ENCODE measurements at places on chromosomes 16 and 17.

DNA sequence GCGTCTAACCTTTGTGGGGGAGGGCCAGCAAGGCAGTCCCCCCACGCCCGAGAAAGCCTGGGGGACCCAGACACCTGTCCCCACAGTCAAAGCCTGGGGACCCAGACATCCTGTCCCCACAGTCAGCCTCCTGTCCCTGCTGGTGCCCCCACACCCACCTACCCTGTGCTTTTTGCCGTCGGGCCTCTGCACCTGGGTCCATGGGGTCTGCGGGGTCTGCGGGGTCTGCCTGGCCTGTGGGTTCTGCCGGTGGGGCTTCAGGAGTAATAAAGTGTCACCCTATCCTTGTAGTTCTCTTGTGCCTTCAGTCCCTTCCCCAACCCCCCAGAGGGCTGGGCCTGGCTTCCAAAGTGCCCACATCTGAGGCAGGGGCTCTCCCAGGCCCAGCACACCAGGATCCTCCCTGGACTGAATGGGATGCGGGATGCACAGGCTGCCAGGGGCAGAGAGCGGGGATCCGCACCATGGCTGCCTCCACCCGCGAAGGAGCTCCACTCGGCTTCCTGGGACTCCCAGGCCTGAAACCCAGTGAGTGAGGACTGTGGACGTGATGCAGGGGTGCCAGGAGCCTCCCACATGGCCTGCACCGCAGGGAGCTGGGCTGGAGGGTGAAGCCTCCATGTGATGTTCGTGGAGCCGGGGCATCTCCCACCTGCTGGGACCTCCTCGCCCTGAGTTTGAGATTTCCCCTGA is 16.3 kb upstream of the DPEP1 start:
- DNase-seq: no peak

DNA sequence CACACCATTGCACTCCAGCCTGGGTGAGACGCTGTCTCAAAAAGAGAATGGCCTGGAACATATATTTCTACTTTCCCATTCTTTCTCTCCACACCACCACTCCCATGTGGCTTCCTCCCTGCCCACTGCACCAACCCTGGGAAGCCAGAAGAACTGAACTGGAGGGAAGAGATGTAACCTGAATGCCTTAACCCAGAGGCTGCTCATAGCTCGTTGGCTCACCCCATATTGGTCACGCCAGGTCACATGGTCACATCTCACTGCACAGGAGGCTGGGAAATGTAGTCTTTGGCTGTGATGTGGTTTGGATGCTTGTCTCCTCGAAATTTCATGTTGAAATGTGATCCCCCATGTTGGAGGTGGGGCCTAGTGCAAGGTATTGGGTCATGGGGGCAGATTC is 5.9 kb upstream of the DNAH17 start:
- peak; percentile 36 for DNase-seq

DNA sequence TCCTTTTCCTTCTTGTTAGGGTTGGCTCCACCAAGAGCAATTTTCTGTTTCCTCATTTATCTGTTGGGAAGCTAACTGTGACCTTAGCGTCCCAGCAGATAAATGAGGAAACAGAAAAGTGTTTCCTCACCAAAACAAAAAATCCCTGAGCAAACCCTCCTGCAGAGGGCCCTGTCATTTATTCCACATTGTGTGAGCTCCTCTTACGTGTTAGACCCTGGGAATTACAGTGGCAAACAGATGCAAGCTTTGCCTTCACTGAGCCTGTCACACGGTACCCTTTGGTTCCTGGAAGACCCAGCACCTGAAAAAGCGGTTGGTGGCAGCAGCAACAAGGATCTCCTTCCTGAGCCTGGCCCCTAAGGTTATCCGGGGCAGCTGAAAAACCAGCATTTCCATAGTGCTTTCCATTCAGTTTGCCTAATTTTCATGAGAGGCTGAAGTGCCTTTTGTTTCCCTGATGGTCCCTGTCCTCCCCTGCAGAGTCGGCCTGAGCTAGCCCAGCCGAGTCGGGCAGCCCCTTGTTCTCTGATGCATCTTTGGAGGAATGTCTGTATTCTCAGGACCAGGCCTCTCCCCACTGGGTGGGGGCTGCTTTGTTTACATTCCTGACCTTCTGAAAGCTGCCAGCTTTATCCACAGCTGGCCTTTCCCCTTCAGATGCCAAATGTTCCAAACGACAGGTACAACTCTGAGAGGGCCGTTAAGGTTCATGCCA is 34.7 kb downstream of the YPEL2 start:
- DNase-seq: peak; percentile 57

DNA sequence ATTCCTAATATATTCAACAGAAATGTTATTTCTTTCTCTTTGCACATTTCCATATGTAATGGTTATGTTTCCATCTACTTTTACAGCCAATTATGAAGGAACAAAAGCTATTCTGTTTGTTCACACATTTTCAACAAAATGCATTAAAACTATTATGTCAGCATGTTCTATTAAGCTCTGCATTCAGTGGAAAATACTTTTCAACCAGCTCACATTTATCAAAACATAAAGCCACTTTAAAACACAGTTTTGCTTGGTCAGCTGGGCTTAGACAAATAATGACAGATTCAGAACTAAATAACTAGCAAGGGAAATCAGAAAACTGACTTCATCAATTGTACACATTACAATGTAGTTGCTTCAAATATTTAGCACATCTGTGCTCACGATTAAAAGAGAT is 6.9 kb downstream of the SALL1 start:
- no peak for DNase-seq

DNA sequence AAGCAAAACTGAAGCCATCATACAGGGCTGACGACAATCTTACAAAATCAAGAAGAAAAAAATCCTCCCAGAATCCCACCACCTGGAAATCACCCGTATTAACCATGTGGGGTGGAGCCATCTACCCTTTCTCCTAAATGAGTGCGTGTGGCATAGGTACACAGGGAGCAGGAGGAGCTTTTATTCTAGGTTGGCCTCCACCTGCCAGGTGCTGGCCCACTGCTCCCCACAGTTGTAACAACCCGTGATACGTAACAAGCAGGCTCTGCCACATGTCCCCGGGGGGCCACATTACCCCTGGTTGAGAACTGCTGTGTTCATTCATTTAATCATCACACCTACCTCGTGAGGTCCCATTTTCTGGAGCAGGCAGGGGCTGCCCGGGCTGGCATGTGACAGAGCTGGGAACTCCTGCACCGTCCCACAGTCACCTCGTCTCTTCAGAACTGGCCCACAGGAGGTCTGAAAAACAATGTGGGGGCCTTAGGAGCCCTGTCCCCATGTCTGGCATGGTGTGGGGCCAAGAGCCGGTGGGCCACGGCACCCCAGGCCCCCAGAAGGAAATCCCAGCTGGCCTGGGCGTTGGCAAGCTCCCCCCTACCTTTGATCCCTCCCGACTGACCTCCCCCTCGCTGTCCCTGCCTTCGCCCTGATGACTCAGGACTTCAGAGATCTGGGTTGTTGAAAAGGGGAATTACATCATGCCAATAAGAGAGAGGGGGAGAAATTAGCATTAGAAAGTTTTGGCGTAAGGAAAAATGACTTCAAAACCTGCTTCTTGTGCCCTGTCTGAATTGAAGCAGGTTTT is 12.9 kb downstream of the CMIP start:
- DNase-seq: peak; percentile 70

DNA sequence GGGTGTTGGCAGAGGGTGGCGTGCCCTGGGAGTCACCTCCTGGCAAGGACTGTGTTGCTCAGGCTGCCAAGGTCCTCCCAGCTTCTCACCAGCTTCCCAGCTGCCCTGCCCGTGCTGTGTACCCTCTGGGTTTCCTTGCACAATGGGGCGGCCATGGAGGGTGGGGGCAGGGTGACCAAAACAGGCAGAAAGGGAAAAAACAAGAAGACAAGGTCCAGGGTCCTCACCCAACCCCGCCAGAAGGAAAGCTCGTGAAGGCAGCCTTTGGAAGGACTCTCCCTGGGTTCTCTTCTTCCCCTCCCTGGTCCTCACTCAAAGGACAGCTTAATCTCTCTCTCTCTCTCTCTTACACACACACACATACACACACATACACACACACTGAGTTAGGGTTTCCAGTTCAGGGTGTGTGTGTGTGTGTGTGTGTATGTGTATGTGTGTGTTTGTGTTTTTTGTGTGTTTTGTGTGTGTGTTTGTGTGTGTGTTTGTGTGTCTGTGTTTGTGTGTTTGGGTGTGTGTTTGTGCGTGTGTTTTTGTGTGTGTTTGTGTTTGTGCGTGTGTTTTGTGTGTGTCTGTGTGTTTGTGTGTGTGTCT is 2.0 kb downstream of the SLC13A5 start:
- DNase-seq: no peak

GRCh38 chr16:72848759-72849664 is 198.9 kb downstream of the ZFHX3 start:
- no peak for DNase-seq

GRCh38 chr16:10878644-10879501 is 1.9 kb downstream of the CIITA start:
- no peak for DNase-seq

DNA sequence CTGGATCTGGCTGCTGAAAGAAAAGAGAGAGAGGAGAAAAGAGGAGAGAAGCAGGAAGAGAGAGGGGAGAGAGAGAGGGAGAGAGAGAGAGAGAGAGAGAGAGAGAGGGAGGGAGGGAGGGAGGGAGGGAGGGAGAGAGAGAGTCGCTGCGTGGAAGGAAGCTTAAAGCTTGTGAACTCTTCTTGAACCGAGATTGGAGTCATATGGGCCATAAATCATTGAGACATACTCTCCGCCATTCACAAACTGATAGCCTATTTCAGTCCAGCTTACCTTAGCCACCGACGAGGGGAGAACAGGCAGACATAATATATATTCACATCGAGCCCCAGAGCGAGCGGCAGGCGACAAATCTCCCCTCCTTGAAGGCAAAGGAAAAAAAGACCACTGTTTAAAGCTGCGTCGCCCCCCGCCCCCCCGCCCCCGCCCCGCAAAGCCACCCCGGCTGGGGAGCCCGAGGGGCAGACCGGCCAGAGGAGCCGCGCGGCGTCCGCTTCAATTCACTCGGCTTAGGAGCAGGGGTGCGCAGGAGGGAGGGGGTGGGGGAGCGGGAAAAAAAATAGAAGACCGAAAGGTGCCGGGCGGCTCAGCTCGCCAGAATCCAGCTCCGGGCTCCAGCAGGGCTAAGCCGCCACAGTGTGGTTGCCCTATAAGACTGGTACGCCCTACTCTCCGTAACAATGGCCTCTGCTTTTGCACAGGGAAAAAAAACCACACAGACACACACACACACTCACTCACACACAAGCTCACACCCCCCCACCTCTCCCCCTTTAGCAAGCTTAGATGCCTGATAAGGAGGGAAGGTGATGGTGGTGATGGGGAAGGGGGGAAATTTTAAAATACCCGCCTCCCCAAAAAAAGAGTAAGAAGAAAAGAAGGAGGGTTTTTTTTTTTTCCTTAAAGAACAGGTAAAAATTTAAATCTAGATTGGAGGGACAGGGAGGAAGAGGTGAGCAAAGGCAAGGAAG is 10.6 kb upstream of the HOXB2 start:
- DNase-seq: no peak

GRCh38 chr17:68351395-68351794 is 60.1 kb downstream of the ARSG start:
- no peak for DNase-seq

- DNase-seq: no peak
Measured at GRCh38 chr17:4898351-4898750, 985 bp upstream of the C17orf107 start.

GRCh38 chr17:71461498-71462169 is 659.2 kb upstream of the SOX9 start:
- DNase-seq: no peak

DNA sequence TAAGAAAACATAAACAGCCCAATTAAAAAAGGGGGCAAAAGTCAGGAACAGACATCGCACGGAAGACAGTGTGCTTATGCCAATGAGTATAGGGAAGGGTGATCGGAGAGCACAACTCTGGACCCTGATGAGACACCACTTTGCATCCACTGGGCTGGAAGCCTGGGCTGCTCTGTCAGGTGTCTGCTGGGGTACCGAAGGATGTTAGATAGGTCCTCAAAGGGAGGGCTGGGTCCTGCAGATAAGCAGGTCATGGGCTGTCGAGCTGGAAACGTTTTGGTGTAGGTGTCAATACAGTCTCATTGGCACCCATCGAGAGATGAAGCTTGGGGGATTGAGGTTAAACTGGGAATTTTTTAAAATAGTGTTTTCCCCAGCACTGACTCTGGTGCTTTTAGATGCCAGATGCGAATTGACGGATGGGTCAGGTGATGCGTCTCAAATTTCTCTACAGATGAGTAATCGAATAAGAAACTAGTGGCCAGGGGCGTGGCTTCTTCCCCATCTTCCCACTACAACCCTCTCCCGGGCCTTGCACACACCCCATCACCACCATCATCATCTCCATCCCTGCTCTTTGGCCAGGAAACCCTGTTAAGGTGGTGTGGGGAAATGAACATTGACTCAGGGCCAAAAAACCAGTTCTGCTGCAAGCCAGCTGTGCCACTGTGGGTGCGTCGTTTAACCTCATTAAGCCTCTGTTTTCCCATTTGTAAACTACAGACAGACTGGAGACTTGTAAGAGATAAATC is 47.8 kb upstream of the IRF8 start:
- no peak for DNase-seq

DNA sequence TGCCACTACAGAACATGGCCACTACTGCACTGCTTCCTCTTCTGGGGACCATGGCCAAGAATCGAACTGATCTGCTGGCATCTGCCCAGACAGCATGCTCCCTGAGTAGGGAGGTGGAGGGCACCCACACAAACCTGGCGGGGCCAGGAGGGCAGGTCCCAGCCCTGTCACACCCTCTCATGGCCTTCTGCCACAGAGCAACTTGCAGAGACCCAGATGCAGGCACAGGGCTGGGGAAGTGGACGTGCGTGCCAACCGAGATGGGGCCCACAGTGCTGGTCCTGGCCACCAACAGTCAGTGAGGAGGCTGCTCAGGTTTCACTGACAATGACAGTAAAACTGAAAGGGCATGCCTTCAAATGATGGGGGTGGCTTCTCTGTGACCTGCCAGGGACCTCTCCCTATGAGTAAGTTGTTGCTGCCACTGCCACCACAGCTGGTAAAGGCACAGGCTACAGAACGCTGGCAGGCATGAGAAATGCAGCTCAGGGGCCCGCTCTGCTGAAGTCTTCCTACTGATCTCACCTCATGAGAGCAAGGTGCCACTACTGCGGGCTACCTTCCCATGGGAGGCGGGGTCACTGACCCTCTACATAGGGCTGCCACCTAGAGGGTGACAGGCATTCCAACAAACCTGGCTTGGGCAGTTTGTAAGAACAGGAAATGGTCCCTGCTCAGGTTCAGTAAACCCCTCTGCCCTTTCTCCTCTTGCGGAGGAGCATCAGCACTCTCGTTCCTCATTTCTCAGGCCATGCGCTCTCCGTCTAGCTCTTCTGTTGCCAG is 15.5 kb downstream of the HIC1 start:
- no peak for DNase-seq

GRCh38 chr17:73068322-73069153 is 23.9 kb downstream of the SLC39A11 start:
- DNase-seq: no peak

- DNase-seq: no peak
Measured at GRCh38 chr17:80243526-80244433, 16.9 kb upstream of the RNF213 start.

DNA sequence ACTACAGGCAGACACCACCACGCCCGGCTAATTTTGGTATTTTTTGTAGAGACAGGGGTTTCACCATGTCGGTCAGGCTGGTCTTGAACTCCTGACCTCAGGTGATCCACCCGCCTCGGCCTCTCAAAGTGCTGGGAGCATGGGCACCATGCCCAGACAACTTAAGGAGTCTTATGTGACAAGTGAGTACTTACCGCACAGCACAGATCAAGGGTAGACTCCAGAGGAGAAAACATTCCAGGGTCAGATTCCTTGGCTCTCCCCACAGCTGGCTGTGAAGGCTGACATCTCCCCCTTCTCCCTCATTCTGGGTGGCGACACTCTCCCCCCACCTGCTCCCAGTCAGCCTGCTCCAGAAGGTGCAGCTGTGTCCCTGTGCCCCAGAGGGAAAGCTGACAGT is 10.6 kb downstream of the ZSCAN10 start:
- no peak for DNase-seq

GRCh38 chr17:44351961-44352827 is 7.1 kb downstream of the GRN start:
- DNase-seq: no peak

Data from Kasumi-1 (cell line).